ENCODE measurements at places on chromosomes 6 and 20.

GRCh38 chr20:51417250-51418136 is 125.0 kb downstream of the NFATC2 start:
- DNase-seq = no peak

DNA sequence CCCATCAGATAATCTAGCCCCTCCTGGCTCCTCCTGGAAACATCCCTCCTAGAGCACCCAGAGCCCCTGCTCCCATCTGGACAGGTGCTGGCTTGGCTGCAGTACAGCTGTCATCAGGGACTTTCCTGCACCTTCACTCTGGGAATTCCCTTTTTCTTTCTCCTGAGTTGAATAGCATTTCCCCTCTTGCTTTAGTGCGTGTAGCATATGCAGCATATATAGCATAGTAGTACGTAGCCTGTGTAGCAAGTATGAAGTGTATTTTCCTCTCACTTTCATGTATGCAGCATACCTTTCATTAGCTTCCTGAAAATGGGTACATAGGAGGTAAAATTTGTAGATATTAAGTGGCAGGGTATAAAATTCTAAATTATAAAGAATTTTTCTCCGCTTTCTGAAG is 352.9 kb downstream of the ESR1 start:
- DNase-seq = no peak

- DNase-seq = no peak
These were observed 572 bp downstream of the SLC2A4RG start for GRCh38 chr20:63740070-63740626.

DNA sequence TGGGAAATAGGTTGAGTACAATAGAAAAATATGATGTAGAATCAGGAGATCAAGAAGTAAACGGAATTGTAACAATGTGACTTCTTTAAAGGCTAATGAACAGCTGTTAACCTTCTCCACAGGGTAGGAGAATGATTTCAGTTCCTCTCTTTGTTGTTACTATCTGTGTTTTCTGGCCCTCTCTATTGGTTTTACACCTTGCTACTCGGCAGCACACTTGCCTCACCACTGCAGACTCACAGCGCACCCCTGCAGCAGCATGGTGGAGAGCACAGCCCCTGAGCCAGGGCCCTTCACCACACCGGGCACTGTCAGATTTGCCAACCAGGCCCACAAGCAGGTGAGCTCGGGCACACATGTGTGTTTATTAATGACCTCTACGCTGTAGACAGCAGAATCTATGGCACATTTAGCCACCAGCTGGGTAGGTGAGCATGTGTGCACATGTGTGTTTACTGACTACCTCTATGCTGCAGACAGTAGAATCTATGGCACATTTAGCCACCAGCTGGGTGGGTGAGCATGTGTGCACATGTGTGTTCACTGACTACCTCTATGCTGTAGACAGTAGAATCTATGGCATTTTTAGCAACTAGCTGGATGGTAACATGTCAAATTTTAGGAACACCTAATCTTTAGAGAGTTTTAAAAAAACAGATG is 16.8 kb downstream of the SFT2D1 start:
- no peak for DNase-seq

DNA sequence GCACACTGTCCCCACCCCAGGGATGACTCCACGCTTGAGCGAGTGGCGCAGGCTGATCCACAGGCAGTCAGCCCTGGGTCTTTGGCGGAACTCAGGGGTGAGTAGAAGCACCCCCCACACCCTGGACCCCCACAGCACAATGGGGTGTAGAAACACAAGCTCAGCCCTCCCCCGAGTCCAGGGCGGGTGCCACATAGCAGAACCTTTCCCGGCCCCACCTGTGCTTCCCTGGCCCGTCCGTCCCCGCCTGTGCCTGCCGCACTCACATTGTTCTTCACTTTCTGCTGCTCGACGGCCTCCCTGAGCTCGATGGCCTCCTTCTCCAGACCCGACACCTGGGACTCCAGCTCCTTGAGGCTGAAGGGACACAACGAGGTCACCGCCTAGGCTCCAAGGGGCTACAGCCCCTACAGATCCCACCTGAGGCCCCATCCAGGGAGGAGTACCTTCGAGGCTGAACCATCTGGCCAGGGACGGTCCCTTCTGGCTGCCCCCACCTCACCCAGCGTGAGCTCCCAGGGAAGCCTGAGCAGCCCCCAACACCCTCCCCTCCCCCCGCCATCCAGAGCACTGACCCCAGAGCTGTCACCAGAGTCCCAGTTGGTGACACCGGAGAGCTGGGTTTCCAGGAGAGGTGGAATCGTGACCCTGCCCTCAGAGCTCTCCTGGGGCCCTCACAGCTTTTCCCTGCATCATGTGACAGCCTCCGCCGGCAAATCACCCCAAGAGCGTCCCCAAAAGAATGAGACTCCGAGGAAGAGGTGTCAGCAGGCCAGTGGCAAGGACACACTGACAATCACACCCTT is 55.6 kb downstream of the DSTN start:
- DNase-seq = no peak

- DNase-seq = no peak
These were observed 6.3 kb downstream of the RBBP8NL start for GRCh38 chr20:62420846-62421715.

All from NCI-H1417 treated with DMSO at 0.1 percent for 48 hours (cell line).